ENCODE measurements at places on chromosomes 12 and 14. TPM values are rescaled to one million over a fixed set of nuclear protein-coding genes. Genes with fewer than 3 reads are reported as not detected.

LRIG3 gene
- 5.4 TPM for total RNA-seq

TAS2R9 gene
- not detected for total RNA-seq

MMP17 gene
- total RNA-seq, result 10.2 TPM

TMEM253 gene
- total RNA-seq, result 0.73 TPM

ADAM21 gene
- not detected for total RNA-seq

NFATC4 gene
- 0.21 TPM for total RNA-seq
